Occipital lobe (tissue), 3 donors: ENCODE measurements at places on chromosomes 6 and 20.

- no peak for DNase-seq
Measured at GRCh38 chr6:136566007-136566487, 15.8 kb upstream of the MAP7 start.

DNA sequence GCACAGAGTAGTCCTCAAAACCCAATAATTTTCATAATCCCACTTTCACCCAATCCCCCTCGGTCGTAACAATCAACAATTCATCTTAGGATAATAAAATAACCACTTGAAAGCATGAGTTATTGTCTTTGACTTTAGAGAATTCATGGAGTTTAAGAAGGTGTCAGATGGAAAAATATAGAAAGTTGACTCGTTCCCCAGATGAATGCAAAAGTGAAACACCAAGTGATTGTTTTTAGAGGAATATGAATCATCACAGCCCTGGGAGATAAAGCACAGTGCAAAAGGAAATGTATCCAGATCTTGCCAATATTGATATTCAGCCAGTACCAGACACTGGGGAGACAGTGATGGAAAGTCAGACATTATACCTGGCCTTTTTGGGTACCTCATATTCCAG is 860.5 kb downstream of the DHX35 start:
- no peak for DNase-seq

- no peak for DNase-seq
Measured at GRCh38 chr20:61443443-61444126, 191.5 kb downstream of the CDH4 start.

DNA sequence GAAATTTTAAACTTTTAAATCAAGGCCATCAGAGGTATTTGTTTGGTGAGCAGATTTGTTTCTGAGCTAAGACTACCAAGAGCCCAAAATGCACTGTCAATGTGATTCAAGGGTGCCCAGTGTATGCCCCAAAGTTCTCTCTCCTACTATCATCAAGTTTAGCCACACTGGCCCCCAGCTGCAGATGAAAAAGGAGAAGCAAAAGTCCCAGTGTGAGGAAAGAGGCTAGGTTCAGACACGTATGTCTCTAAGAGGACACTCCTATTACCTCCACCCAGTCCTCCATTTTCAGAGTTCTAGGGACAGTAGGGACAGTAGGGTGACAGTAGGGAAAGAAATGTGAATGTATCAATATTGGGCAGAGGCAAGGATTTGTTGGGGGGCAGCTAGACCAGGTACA is 230.8 kb downstream of the CD83 start:
- DNase-seq = no peak

- DNase-seq = peak; percentile 54
Measured at GRCh38 chr6:33768644-33769120, 20.2 kb downstream of the LEMD2 start.
